Trophoblast cell (in vitro differentiated cells and primary cell): ENCODE measurements at places on chromosomes 6 and 20.

GRCh38 chr6:149983145-149983544 lies 19.4 kb downstream of the ULBP1 start:
- no peak overlapping the region for H3K4me3 ChIP-seq
- no peak for DNase-seq
- H3K27me3 ChIP-seq = peaks cover 32% of the 10 kb centered on the region
- peaks cover 2% of the 10 kb centered on the region for H3K36me3 ChIP-seq
- no peak overlapping the region for H3K27ac ChIP-seq

DNA sequence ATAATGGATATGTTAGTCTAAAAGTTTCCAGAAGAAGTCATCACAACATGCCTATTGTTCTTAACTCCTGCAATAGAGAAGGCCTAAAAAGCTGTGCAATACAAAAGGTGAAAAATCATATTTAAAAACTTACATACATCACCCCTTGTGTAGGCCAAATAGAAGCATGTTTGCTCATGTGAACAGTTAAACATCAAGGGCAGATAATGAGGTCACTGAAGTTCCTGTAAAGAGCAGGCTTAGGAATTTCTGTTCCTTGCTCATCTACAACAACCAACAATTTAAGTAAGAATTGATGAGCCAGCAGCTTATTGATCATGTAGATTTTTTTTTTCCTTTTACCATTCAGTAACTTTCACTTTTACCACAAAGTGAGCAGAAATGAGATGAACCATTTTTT lies 7.5 kb upstream of the NUP153 start:
- no peak overlapping the region for H3K4me3 ChIP-seq
- H3K36me3 ChIP-seq = no peaks in the 10 kb centered on the region
- DNase-seq = no peak
- no peaks in the 10 kb centered on the region for H3K27me3 ChIP-seq

DNA sequence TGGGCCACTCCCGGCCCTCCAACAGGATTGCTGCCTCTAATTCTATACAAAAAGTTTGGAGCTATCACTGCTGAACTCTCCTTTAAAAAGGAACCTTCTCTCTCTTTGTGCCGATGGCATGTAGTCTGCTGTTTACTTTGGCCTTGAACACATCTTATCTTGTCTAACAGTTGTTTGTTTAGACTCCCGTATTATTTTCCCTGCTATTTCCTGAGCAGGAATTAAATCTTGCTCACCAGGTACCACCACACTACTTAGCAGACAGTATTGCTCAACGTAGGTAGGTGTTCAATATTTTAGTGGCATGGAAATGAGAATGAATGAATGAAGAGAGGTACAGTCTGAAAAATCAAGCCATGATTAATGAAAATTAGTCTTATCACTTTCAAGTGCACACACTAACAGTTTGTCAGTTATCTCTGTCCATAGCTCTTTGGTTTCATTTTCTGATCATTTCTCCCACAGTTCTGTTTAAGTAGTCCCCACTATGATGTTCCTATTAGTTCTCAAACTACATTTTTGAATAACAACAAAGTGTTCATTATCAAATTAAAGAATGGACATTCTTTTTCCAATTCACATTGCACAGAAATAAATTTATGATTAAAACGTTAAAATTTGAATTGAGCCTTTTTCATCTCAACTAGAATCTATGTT lies 6.8 kb upstream of the HEY2 start:
- H3K4me1 ChIP-seq = peaks cover 2% of the 10 kb centered on the region
- no peak overlapping the region for H3K27ac ChIP-seq
- no peak overlapping the region for H3K4me3 ChIP-seq
- H3K36me3 ChIP-seq = no peaks in the 10 kb centered on the region
- no peaks in the 10 kb centered on the region for H3K27me3 ChIP-seq
- no peak for DNase-seq

DNA sequence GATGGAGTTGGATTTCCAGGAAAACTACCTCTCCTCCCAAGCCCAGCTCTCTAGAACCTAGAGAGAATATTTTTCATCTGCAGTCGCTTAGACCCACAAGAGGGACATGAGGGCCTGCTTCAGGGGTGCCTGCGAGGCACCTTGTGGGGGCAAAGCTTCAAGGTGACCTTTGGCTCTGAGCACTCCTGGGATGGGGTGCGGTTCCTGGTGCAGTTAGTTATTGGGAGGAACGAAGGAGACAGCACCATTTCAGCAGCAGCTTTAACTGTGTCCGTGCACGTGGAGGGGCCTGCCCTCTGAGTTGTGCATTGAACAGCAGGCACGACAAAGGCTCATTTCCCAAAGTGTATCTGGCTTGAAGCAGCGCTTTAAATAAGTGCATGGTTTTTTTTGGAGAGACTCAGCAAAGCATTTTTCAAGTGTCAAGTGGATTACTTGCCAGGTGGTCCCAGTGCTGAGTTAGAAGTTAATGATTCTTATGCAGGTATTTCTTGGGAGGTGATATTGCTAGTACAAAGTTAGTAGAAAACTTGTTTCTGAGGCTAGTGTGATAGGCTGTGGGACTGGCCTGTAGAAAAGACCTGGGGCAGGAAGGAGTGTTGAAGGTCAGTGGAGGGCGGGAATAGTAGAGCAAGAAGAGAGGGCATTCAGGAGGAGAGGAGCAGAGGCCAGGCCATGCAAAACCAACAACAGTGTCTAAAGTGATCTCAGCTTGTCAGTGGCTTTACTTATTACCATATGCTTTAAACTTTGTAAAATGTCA lies 3.8 kb downstream of the IGF2R start:
- H3K27me3 ChIP-seq = no peaks in the 10 kb centered on the region
- H3K4me1 ChIP-seq = peaks cover 8% of the 10 kb centered on the region

DNA sequence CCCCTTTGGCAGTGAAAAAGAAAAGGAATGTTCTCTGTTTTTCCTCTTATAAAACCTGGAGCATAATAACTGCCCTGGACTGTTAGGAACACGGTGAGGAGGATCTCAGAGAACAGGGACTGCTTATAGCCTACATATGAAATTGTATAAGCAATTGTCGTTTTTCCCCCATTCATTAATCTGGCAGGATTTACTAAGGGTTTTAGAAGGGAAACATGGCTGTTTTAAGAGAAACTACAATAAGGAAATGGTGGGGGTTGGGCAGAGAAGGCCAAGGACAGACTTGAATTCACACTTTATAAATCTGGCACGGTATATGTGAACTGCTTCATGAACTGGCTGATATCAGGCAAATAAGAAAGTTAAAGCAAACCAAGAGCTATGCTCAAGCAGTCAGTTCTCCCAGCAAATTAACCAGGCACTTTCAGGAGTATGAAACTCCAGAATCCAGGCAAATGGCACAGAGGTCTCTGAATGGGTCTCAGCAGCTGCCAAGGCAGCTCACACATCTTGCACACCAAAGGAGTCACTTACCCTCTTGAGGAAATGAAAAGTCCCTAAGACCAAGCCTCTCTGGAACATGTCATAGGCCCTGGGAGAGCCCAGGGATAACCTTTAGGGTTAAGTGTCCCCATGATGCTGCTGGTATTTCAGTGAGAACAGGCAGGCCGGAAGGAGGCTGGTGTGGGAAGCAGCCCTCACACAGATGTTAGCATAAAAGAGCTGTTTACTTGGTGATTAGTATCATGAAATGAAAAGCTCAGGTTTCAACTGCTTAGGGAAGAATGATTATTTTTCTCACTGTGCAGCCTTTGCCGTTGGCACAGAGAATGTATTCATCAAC lies 260.5 kb upstream of the MARCKS start:
- DNase-seq = no peak
- no peak overlapping the region for H3K27ac ChIP-seq
- H3K4me3 ChIP-seq = no peak overlapping the region

- H3K4me1 ChIP-seq = no peaks in the 10 kb centered on the region
- H3K36me3 ChIP-seq = peaks cover 2% of the 10 kb centered on the region
- H3K4me3 ChIP-seq = no peak overlapping the region
- DNase-seq = no peak
- no peaks in the 10 kb centered on the region for H3K27me3 ChIP-seq
- H3K27ac ChIP-seq = no peak overlapping the region
These were observed 23.3 kb downstream of the RNF146 start for GRCh38 chr6:127289934-127290333.
